NCI-H1092 treated with DMSO at 0.1 percent for 48 hours (cell line): ENCODE measurements at places on chromosomes 11 and 22.

- DNase-seq: no peak
These were observed 34.3 kb upstream of the MPPED1 start for GRCh38 chr22:43377548-43377895.

DNA sequence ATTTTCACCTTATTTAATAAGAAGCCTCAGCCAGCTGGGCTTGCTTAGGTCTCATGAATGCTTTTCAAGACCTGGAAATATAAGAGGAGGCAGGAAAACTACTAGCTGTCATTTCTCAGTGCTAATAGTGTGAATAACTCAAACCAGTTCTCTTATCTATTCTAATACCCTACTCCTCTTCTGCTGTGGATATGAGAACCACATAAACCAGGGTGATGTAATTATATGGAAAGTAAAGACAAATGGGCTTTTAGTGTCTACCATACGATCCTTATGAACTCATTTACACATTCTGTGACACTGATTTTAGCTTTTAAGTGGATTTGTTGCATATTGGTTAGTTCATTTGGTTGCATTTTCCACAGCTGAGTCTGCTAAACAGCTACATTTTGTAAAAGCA, 8.6 kb downstream of the PDGFD start:
- DNase-seq: no peak

DNA sequence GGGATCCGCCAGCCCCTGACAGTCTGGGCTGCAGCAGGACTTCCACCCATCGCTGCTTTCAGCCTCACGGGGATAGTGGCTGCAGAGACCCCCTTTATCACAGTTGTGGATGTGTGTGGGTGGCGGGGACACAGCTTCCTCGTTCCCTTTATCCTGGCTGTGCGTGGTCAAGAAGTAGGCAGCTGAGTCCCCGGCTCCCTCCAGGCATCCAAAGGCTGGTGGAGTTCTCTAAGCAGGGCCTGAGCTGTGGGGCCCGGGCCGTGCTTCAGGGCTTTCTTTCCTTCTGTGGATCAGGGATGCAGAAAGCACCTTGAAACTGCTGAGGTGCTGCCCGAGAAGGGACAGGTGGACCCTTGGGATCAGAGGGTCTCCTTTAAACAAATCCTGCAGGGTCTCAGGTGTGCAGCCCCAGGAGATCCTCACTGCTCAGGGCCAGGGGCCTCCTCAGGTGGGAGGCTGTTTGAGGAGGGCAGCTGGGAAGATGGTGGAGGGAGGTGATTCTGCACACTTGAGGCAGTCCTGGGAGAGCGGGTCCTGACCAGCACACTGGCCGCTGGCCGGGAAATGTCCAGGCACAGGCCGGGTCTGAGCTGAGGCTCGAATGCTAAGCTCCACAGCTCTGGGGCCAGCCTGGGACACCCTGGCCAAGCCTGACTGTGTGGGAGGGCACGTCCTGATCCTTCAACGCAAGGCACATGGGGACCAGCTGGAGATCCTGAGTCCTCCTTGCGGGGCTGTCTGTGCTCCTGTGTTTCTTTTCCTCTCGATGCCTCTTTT, 1024.3 kb downstream of the BRD1 start:
- DNase-seq: no peak

GRCh38 chr22:37206118-37206840, 6.0 kb downstream of the SSTR3 start:
- no peak for DNase-seq

- no peak for DNase-seq
These were observed at the start of gene ARHGAP8 for GRCh38 chr22:44752285-44753188. TSS of gene ARHGAP8 (plus strand) at chr22:44752575. CDS start at chr22:44786528, 33,953 bp downstream.

DNA sequence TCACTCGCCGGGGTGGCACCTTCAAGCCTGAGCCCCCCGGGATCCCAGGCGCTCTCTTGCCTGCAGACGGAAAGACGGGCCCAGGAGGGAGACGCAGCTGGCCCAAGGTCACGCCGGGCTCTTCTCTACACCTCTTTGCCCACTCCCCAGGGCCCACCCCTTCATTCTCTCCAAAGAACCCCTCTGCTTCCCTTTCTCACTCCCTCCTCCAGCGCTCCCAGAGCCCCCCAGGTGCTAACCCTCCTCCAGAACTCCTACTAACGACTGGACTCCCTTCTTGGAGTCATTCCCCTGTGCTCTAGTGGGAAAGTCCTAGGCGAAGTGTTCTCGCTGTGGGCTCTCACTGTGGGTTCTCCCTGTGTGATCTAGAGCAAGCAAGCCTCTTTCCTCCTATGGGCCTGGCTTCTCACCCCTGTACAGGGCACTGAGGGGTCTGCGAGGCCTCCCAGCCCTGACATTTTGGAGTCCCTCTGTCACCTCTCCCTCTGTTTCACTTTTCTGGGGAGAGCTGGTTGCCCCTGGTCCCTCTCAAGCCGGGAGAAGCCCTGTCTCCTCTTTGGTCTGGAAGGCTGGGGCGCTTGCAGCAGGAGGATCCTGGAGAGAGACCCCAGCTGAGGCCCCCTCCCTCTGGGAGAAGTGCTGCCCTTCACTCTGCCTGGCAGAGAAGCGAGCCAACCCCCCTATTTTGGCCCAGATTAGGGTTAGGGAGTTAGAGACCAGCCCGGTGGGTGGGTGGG, 858 bp downstream of the OAF start:
- DNase-seq: no peak

DNA sequence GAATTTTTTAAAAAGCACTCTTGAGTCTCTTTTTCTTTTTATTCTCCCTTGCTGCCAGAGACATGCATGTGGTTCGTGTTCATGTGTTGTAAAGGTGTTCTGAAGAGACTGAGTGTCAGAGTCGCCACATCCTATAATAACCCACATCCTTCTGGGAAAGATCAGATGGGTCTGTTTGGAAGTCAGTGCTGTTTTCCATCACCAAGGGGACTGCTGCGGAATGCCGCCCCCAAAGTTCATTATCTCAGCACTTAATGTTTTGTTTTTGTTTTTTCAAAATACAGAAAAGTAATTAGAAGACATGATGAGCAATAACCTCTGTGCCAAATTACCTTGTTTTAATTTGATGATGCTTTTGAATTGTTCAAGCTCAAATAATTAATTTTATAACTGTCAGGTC, 56.9 kb upstream of the EIF3M start:
- no peak for DNase-seq

DNA sequence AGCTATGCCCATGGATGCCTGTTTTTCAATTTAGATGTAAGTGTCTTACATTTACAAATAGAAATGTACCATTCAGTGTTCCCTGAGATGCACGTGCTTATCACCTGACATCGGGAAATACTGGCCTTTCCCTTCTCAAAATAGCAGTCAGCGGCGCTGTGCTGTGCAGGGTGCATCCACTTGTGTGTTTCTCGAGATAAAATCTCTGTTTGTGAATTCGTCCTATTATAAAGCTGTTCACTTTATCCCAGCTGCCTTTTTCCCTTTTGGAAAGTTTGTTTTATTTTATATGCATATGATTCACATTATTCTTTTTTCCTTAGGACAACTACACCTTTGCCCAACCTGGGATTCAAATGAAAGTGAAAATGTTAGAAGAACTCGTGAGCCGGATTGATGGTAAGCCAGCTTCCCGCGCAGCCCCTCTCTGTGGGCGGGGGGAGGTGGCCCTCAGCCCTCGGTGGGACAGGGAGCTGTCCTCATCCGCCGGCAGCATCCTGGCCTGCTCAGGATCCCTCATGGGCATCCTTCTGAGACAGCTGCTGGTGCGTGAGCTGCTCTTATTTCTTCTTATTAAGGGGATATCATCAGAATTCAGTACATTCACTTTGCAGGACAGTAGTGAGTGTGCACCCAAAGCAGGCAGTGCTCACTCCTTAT, 235.0 kb downstream of the TBC1D22A start:
- DNase-seq: no peak

DNA sequence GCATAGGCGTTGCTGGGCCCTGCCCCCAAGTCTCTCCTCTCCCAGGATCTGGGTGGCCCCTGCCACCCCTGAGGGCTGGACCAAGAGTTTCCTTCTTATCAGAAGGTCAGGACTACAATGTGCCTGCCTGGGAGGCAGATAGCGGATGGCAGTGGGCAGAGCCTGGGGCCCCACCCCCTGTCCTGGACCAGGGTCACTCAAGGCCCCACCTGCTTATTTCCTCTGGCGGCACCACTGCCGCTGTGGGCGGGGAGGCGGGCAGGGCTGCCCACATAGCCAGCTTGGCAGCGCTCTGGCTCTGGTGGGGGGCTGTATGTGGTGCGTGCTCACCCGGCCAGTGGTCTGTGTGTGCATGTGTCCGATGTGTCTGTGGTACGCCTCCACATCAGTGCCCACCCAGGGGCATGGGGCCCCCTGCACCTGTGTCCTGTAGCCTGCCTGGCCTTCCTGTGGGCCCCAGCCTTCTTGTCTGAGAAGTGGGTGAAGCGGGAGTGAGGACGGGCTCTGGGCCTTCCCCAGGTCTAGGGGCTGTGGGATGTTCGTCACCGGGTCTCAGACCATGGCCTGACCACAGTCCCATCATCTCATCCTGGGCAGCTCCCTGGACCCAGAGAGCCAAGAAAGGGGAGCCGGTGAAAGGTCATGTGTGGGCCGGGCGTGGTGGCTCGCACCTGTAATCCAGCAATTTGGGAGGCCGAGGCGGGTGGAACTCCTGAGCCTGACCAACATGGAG, 3.0 kb downstream of the GAS2L1 start:
- DNase-seq: no peak

GRCh38 chr11:104422324-104422944, 258.5 kb upstream of the PDGFD start:
- no peak for DNase-seq

DNA sequence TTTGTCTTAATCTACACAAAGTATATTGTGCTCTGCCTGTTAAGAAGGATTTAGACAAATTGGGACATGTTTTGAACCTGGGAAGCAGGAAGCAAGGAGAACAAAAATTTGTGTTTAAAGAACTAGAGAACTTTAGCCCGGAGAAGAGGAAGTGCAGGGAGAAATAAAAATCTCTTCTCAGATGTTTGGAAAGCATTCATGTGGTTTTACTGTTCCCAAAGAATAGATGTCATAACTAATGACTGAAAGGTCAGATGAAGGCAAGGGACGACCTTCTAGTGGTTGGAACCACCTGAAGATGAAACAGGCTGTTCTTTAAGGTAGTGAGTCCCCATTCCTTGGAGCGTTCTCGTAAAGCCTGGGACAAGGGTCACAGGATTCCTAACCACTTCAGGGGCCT, 38.3 kb downstream of the IRAG1 start:
- DNase-seq: no peak

DNA sequence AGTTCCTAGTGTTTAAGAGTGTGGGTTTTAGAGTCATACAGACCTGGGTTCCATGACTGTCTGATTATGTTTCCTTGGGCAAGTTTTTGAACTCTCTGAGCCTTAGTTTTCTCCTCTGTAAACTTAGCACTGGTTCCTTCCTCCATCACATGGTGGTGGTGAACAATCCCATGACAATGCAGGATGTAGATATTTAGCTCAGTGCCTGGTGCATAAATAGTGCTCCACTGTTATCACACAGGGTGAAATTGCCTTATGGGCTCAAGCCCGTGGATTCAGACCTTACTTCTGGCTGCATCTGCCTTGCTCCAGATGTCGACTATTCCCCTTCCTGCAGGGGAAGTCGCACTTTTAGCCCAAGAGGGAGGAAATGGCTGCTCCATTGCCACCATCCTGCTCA, 62.7 kb downstream of the LDLRAD3 start:
- no peak for DNase-seq

DNA sequence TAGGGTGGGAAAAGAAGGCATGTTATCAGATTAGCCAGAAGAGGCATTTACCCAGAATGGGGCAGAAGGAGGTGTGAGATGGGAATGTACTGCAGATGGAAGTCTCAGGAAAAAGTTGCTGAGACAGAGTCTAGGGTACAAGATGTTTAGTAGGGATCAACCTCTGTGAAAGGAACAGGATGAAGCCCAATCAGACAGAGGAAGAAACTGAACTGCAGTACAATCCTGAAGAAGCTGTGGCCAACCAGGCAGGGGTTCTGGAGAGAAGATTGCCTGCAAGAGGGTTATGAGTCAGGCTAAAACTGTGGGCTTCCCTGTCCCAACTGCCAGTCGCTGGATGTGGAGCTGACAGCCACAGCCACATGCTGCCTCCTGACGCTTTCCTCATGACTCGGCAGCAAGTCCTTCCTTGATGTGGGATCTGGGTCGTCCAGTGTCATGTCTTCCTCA, 64.0 kb downstream of the CWC15 start:
- DNase-seq: no peak

DNA sequence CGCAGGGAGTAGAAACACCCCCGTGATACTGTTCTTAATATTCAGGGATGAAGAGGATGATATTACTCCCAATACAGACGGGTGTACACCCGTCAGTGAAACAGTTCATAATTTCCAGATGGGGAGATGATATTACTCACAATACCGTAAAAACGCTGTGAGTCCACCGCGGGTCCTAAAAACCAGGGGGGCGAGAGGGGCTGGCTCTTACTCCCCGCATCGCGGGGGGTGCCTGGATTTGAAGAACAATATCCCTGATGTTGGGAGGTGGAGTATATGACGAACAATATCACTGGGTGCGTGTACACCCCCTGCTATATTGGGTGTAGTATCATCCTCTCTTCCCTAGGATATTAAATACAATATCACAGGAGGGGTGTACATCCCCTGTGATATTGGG, 20.5 kb upstream of the APOL5 start:
- DNase-seq: no peak

DNA sequence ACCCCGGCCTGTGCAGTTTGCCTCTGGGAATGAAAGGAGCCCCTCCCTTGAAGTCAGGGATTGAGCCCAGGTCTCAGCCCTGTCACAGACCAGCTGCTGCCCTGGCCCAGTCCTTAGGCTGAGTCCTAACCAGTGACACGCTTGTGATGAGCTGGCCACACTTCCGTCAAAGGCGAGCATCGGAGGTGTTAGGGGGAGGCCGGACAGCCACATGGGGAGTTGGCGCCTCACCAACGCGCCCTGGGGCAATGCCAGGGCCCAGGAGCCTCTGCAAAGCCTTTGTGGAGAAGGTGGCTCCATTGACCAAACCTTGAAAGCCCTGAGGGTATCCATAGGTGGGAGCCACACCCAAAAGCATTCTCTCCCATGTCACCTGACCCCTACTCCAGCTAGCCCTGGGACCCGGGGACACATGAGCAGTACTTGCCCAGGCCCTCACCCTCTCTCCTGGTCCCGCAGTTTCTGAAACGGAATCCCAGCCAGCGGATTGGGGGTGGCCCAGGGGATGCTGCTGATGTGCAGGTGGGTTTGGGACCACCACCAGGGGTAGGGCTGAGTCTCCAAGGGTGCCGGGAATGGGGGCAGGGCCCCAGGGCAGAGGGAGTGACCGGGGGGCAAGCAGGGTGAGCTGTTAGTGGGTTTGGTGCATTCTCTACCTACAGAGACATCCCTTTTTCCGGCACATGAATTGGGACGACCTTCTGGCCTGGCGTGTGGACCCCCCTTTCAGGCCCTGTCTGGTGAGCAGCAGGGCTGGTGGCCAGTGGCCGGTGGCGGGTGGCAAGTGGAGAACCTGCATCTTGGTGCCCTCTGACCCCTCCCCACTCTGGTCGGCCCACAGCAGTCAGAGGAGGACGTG, 3.7 kb downstream of the PTPRCAP start:
- DNase-seq: no peak
